ENCODE measurements at places on chromosomes 3 and 15.

GRCh38 chr15:100878648-100879047, 983 bp upstream of the ALDH1A3 start:
- DNase-seq: no peak

GRCh38 chr3:141412936-141413354, 44.6 kb downstream of the ZBTB38 start:
- no peak for DNase-seq

DNA sequence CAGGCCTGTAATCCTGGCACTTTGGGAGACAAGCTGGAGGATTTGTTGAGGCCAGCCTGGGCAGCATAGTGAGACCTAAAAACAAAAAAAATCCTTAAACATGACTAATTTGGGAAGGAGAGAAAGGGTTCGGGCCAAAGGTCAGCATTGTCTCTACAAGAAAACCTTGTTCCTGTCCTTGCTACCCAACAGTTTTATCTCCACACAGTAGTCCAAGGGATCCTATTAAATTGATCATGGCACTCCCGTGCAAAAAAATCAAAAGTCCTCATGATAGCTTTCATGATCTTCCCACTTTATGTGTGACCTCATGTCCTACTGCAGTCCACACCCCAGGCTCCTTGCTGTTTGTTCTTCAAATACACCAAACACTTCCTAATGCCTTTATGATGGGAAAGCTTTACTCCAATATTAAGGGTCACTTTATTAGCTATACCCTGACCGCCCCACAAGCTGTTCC, 4.2 kb downstream of the RPL15 start:
- no peak for DNase-seq

DNA sequence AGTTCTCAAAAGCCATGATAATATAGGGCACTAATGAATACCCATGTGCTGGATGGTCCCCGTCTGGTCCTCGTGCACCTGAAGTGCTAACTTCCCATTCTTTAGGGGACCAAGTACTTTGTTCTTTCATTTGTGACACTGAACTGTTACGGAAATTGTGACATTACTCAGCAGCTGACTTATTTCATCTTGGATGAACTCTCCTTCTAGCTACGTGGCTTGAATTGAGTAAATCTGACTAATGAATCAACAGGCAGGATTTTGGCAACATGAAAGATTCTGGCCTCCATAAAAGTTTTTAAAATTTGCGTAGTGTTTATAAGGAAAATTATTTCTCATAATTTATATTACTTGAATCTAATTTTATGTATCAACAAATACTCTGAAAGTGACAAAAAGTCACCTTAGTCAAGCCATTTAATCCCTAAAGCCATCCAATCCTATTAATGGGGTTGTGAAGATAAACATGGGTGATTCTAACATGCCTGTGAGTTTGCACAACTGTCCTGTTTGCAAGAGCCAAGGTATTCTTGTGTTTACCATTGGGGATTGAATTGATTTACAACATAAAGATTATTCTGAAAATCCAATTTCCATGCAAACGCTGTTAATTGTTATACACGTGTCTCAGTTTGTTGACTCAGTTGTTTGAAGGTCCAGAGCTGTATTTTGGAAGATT, 119.9 kb downstream of the AGBL1 start:
- DNase-seq: no peak

DNA sequence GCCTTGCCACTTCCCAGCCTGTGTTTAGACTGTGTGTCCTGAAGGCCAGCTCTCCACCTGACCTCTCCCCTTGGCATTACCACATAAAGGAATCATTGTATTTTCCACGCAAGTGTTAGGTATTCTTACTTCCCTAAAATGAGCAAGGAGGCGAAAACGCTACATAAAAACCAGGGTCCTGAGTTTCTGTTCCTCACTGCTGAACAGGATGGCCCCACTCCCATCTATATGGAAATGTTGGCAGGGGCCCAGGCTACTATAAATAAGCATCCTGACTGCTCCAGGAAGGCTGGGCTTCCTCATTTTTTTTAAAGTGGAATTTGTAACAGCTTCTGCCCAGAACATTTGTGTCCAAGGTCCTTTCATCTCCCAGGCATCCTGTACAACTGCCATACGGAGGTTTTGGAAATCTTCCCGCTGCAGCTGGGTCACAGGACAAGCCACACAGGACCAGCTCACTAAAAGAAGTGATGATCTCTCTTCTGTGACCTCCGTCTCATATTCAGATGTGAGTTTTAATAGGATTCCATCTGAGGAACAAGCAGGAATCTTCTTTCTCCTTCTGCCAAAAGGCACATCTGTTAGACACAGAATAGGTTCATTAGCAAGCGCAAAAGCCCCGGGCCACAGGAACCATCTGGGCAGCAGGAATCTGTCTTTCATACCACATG, 56.4 kb upstream of the LIMD1 start:
- no peak for DNase-seq

DNA sequence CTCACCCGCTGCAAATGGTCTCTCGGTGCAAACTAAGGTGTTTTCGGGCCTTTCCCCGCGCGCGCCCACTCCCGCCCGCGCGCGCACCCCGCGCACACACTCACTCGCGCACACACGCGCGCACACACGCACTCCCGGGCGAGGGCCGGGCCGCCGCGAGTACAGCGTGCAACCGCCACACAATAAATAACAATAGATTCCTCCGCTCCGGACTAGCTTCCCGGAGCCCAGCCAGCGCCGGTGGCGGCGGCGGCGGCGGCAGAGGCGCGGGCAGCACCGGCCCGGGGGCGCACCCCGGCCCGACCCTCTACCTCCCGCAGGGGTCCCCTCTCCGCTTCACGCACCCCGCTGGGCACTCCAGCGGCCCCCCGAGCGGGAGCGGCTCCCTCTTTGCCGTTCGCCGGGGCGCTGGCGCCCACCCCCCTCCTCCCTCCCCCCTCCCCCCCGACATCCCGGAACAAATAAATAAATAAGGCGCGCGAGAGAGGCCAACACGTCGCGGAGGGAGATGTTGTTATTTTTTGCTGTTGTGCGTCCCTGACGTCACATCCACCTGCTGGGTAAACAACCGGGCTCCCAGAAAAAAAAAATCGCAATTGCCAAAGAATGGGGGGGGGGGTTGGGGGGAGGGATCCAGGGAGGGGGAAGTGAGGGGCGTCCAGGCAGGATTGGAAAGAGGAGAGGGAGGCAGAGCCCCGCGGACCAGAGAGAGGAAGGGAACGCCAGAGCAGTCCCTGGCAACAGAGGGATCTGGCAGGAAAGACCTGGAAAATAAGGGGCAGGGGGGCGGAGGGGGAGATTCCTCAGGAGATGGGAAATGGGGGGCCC, at the start of gene FOXP1:
Gene FOXP1 (minus strand): TSS at position 163 of the 828 bp plus-strand sequence. CDS start 385,347 bp downstream, outside the sequence.
- DNase-seq: no peak

DNA sequence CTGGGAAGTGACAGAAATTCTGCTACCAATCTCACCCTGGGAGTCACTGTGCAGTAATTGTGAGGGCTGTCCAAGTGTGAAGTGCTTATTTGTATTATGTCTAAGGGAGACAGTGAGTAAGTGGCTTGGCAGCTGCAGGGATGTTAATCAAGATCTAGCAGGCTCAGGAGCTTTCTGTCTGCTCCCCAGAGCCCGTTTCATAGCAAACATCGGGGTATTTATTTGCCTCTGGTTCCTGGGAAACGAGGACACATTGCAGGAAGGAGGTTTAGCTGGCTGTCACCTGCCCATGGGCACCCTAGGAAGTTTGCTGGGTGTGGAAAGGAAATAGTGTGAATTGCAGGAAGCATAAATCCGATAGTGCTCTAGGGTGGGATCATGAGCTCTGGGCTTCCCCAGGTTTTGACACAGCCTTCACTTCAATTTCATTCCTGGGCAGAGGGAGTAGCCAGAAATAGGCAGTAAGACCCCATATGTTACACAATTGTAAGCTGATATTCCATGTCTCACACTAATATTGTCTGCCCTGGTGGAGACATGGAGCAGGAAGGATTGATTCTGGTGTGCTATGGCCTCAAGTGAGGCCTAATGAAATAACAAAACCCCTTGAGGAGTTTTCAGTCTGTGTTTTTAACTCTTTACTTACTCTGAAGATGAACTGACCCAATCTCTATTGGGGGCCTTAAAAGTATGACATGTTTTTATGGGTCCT, 74.1 kb upstream of the MITF start:
- no peak for DNase-seq

- DNase-seq: no peak
These were observed 16.0 kb downstream of the SEC61A1 start for GRCh38 chr3:128068156-128068620.

- DNase-seq: no peak
These were observed 84.3 kb upstream of the NEO1 start for GRCh38 chr15:72967811-72968530.

- no peak for DNase-seq
These were observed 480.7 kb upstream of the SUCLG2 start for GRCh38 chr3:68135067-68135466.

DNA sequence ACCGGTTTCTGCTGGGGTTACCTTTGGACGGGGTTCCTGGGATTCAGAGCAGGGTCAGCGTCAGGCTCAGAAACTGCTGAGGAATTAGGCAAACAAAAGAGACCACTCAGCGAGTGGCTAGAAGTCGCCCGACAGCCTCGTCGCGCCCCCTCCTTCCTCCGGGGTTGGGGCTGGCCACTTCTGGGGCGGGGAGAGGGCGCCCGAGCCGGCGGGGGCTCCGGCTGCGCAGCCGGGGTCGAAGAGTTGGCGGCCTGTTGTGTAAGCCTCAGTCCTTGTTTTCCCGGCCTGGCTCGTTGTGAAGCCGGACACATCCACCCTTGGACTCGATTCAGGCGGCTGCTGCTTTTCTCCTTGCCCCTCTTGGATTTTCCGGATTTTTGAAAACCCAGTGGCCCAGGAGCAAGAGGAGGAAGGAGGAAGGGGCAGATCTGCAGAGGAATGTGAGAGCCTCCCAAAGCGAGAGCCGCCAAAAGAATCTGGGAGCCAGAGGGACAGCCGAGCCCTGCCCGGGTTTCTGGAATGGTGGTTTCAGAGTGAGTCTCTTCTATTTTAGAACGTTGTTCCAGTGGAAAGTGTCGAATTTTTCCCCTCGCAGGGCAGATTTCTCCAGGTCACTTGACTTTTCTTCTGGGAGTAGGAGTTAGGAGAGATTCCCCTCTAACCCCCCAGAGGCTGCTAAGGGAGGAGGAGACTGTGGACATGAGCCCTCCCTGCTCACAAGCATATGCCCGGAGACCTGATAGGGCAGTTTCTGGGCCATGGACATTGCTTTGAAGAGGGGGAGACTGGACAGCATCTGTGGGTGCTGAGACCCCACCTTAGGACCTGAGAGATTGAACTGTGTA, 666 bp downstream of the SNX33 start:
- no peak for DNase-seq

DNA sequence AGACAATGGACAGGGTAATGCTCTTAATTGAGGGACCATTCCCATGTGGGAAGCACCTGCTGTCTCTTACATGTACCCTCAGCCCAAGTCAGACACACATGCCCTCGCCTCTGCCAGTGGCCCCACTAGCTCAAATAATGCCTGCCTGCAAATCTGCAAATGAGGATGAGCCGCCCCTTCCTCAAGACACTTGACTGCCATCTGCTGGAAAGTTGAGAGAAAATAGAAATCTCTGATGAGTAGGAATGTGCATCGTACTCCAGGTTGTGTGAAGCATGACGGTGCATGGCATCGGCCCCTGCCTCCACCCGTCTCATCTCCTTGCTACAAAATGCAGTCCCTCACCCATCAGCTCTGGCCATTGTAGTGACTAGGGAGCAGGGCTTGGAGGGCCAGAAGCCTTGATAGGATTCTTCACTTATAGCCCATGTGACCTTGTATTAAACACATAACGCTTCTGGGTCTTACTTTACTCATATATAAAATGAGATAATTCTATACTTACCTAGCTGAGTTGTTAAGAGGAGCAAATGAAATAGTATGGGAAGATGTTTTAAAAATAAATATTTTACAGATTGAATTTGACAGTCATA, 6.3 kb upstream of the SCN5A start:
- no peak for DNase-seq

DNA sequence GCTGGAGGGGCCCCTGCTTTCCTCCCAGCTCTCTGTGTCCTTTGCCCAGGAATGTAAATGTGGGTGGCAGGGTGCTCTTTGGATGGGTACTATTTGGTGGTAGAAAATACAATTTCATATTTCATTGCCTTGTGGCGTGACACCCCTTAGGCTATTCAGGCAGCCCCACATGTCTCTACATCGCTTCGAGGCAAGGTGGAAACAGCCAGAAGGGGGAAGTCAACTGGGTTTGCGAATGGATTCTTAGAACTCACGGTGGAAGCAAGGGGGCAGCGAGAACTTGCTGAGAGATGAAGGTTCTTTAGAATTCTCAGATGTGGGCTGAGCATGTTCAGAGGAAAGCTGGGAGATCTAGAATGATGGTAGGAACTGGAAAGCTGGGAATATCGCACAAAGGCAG, 25.3 kb downstream of the PLA2G4D start:
- DNase-seq: no peak

DNA sequence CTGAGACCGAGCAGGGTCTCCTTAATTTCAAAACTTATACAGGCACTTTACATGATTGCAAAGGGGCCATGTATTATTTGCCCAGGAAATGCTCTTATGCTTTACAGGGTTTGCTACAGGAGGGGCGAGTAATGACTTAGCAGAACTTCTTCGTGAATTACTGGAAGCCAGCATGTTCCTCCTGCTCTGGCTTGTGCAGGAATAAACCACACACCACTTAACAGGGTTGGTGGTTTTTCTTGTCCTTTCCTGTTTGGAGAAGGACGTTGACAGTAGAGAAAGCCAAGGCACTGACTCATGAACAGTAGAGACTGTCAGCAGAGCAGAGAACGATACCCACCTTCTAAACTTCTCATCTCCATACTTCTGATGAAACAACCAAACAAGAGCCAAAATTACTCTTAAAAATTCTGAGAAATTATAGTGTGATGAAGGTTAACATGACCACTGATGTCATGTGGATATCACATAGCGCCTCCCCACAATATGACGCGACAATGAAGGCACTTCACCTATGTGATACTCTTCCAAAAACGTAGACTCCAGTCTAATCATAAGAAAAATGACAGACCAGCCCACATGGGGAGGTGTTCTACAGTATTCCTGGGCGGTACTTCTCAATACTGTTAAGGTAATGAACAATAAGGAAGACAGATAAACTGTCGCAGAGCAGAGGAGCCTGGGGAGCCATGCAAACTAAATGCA, 24.7 kb upstream of the MCTP2 start:
- no peak for DNase-seq

DNA sequence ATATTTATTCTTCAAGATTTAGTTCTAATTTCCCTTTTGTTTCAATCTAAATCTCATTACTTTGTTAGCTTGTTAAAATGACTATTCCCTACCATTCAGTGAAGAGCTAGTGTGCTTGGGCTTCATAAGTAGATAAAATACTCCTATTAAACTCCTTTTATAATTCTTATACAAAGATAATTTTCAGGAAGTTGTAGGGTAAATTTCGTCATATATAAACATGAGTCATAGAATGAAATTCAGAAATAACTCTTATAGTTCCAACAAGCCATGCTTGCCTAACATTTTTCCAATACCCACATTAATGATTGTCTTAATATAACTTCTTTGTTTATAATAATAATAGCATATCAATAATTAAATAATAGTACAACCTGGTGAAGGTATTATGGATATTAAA, 407.3 kb downstream of the NAALADL2 start:
- DNase-seq: no peak
